ENCODE measurements at places on chromosomes 7 and 10.

GRCh38 chr10:120768227-120768626, 82.9 kb upstream of the WDR11 start:
- no peak for DNase-seq

DNA sequence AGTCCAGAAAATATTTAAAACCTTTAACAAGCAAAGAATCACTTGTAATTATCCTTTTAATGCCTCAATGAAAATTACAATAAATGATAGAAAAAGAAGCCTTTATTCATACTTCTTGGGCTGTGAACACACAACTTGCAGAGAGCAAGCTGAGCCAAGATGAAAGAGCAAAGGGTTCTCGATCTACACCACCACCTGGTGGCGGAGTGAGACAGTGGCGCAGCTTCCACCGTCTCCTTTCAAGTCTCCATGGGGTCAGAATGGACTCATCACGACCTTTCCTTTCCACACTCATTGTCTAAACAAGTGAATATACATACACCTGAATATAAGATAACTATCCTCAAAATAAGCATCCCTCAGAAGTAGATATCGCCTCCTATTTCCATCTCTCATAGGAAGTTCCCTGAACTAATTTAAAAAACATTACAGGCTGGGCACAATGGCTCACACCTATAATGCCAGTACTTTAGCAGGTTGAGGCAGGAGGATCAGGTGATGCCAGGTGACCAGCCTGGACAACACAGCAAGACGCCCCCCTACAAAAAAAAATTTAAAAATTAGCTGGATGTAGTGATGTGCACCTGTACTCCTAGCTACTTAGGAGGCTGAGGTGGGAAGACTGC, 40.7 kb downstream of the ATE1 start:
- peak; percentile 57 for DNase-seq

DNA sequence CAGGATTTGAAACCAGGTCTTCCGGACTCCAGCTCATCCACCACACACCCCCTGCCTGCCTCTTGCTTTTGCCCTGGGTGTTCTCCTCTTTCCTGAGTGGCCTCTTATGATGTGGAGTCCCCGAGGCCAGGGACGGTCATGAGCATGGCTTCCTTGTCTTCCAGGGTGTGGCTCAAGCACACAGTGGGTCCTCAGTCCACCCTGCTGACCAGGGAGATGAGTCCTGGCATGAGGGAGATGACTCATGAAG, 32.8 kb downstream of the DNAJB12 start:
- no peak for DNase-seq

- no peak for DNase-seq
Observed at GRCh38 chr7:5324961-5325360, 42.2 kb downstream of the SLC29A4 start.

- no peak for DNase-seq
Observed at GRCh38 chr7:108147031-108147563, 16.9 kb upstream of the LAMB4 start.

DNA sequence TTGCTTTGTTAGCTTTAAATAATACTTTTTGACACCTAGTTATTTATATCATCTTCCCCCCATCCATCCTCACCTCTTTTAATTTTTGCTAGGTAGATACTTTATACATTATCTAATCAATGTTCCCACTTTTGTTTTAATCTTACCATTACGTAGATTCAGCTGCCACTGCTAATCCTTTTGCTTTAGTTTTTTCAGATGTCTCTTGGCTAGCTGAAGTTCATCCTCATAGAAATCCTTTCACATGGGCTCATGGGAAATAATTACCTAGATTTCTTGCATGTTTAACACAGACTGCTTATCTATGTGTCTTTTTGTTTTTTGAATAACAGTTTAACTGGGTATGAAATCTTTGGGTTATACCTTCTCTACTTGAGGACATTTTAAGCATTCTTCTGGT, 60.1 kb downstream of the ZNRF2 start:
- no peak for DNase-seq

GRCh38 chr10:13201132-13201531, 33.0 kb downstream of the UCMA start:
- no peak for DNase-seq

GRCh38 chr7:158732494-158733219, 28.1 kb upstream of the NCAPG2 start:
- DNase-seq: no peak

DNA sequence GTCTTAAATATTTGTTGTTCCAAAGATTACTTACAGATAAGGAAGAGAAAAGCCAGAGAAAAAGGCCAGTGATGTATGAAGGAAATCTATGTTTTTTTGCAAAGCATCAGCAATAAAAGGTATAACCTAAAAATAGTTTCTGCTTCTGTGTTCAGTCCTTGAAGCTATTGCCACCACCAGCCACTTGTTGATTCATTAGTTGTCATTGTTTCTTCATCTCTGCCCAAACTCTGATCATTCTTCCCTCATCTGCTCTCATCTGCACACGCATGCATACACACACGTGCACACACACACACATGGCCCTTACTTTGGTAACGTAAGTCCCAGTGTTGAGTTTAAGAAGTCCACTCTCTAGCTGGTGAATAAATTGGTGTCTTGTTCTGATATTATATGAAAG, 540.7 kb downstream of the GATA3 start:
- no peak for DNase-seq

DNA sequence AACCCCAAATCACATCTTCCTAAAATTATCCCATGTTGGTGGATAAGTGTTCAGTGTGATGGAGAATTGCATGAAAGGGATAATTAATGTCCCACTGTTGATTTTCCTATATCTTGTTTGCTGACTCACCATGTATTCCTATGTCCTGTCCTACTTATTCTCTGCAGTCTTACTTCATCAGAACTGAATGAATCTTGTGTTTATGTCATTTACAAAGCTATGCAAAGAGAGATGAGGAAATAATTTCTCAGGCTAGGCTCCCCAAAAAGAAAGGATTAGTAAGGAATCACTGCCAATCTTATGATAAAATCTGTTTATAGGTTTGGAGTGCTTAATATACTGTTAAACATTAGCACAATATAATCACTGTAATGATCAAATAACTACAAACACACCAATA, 360.8 kb downstream of the CRPPA start:
- DNase-seq: no peak

DNA sequence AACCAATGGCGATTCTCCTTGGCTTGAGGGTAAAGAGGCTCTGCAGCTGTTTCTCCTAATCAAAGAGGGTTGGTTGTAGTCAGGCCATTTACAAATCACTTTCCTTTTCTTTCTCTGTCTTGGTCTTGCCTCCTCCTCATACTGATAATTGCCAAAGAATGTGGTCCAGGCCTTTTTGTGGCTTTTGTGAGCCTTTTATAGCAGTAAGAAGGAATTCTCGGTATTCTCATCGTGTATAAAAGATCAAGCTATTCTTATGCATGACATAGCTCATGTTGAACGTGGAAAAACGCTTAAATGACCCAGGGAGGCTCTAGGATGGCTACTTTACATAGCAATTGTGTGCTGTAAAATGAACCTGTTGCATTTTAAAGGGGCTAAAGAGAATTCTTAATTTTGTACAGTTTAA, 62.6 kb downstream of the RBM20 start:
- no peak for DNase-seq

DNA sequence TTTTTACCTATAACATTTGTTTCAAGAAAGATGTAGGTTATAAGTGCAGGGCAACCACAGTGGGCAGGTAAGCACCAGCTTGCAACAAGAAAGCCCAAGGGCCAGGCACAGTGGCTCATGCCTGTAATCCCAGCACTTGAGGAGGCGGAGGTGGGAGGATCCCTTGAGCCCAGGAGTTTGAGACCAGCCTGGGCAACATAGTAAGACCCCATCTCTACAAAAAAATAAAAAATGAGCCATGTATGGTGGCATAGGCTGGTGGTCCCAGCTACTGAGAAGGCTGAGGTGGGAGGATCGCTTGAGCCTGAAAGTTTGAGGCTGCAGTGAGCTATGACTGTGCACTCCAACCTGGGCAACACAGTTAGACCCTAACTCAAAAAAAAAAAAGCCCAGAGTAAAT, 12.8 kb downstream of the BCL7B start:
- DNase-seq: no peak

DNA sequence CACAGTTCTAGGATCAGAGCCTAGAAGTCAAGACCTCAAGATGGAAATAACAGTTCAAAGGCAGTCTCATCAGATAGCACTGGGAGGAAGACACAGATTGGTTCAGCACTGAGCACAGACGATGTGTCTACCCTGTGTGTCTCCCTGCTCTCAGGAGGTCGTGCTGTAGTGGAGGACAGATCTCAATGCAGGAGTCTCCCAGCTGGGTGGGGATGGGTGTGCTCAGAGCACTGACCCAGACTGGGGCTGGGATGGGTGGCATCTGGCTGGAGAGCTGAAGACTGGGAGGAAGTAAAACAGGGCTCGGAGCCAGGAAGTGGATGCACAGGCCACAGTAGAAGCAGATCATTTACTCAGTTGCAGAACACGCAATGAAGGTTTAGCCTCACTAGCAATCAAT, 69.5 kb upstream of the GDF10 start:
- DNase-seq: no peak

- DNase-seq: no peak
Observed at GRCh38 chr10:100081075-100082001, at the start of gene CPN1. TSS of gene CPN1 (minus strand) at chr10:100081869. CDS start at chr10:100081625, 244 bp downstream.

- no peak for DNase-seq
Observed at GRCh38 chr7:27184337-27185012, 557 bp downstream of the HOXA11 start.

- DNase-seq: no peak
Observed at GRCh38 chr7:41162612-41163011, 540.3 kb downstream of the INHBA start.

DNA sequence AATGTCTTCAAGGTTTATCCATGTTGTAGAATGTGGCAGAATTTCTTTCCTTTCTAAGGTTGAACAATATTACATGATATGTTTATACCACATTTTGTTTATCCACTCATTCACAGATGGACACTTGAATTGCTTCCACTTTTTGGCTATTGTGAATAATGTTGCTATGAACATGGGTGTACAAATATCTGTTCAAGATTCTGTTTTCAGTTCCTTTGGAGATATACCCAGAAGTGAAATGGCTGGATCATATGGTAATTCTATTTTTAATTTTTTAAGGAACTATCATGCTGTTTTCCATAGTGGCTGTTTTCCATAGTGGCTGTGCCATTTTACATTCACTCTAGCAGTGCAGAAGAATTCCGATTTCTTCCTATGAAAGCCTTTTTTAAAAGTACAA, 194.7 kb upstream of the GRB10 start:
- no peak for DNase-seq

GRCh38 chr7:151013733-151014497, 10.4 kb downstream of the ATG9B start:
- peak; percentile 87 for DNase-seq

- DNase-seq: peak; percentile 51
Observed at GRCh38 chr7:42227541-42227935, 9.5 kb downstream of the GLI3 start.

DNA sequence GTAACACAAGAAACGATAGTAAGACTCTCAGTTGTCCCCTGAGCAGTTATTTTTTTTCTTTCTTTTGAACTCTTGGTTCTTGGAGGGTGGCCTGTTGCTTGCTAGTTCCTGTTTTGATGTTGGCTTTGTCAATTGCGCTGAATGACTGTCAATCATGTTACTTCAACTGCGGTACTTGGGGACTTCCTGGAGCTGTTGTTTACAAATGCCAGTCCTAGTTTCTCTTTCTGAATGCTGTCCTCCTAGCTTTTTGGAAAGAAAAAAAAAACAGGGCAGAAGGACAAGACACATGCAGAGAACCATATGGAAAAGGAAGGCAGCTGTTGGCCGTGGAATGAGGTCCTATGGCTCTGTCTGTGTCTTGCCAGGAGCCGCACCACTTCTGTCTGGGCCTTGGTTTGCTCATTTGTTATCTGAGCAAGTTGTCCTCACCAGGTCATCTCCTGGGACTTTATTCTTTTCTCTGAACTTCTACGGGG, 7.0 kb upstream of the PDCD4 start:
- peak; percentile 59 for DNase-seq

DNA sequence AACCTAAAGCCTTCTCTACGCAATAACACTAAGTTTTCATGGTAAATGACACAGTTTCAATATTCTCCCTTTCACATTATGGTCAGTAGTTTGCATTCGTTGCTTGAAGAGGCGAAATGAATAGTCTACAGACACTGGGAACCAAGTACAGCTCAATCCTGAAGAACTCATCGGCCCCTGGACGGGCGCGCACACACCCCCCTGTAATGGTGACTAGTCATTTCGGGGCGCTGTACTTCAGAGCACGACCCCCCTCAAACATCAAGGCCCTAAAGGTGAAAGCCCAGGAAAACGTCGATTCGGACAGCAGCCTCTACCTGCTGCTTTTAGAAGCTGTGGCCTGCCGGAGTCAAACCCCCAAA, 1.0 kb downstream of the NT5C2 start:
- DNase-seq: peak; percentile 22

DNA sequence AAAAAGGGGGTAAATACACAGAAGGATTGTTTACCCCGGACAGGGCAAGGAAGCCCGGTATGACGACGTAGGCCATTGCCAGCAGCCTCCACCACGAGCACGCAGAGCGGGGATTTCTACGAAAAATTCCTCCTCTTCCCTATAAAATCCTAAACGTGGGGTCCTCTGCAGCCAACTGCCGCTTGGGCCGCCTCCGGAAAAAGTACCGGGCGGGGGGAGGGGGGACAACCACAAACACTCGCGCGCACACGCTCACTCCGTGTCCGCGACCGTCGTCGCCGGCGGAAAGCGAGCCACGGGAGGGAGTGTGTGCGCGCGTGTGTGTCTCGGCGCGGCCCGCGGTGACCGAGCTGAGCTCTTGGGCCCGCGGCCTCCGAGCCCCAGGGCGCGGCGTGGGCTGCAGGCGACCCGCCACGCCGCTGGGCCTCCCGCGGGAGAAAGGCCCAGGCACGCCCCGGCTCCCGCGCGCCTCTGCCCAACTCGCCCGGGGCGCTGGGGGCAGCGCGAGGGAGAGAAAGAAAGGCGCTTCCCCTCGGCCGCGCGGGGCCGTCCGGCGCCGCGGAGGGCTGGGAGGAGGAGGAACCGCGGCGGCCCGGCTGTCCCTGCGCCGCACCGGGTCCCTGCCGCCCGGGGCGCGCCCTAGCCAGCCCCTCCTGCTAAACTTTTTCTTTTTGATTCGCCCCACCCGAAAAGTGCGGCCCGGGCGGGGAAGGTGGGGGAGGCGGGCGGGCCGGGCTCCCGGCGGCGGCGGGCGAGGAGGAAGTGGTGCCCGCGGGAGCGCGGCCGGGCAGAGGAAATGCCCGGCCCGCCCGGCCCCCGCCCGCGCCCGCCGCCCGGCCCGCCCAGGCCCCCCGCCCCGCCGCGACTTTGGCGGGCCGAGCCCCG, 1.5 kb downstream of the CTBP2 start:
- peak; percentile 77 for DNase-seq

DNA sequence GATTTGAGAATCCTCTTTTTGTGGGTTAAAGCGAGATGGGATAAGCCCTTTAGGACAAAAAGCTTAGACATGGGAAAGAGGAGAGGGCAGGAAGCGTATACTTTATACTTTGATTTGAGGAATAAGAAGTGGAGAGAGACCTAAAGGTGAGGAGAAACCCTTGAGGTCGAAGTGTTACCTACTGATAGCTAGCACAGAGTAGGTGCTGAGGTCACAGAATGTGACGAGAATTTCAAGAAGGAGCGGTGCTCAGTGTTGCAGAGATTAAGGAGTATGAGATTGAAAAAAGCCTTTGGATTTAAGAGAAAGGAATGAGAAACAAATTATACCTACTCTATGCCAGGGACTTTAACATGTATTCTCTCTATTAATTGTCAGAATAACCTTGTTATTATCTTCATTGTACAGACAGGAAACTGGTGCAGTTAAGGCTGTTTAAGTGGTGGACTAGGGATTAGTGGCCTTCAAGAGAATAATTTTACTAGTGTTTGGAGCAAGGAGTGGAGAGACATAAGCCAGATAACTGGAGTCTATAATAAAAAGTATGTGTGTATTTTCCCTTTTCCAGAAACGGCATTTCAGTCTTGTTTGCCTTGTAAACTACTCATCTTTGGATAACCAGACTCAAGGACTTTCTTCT, 8.8 kb downstream of the CAPZA2 start:
- DNase-seq: no peak
